ENCODE measurements at places on chromosomes 5 and 9.

- DNase-seq: no peak
Observed at GRCh38 chr9:101481261-101481660, 45.7 kb upstream of the ALDOB start.

DNA sequence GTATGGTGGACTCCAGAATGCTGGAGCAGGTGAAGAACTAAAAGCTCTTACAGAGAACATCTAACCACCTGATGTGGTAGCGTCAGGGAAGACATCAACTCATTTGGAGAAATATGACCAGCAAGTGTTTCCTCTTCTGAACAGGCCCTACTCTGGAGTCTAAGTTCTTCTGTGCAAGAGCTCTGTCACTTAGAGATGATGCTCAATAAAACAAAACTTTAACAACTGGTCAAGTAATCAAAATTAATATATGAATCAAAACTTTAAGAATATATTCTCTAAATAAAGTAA is 85.8 kb downstream of the CYFIP2 start:
- no peak for DNase-seq

- peak; percentile 1 for DNase-seq
Observed at GRCh38 chr9:123175854-123176629, 92.3 kb downstream of the STRBP start.

GRCh38 chr5:68504306-68504705 is 288.8 kb downstream of the PIK3R1 start:
- no peak for DNase-seq

DNA sequence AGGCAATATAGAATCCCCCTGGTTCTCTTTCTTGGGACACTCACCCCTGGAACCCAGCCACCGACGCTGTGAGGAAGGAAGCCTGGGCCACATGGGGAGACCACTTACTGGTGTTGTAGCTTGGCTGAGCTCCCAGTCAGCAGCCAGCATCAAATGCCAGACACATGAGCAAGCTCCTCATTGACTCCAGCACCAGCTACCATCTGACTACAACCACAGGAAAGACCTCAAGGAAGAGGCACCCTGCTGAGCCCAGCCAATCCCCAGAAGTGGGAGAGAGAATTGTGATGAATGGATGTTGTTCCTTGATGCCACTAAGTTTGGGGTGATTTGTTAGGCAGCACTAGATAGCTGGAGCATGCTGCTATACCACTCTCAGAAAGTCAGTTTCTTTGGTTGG is 36.0 kb downstream of the BNIP1 start:
- no peak for DNase-seq

GRCh38 chr9:136640171-136641111 is 22.3 kb upstream of the EGFL7 start:
- no peak for DNase-seq

DNA sequence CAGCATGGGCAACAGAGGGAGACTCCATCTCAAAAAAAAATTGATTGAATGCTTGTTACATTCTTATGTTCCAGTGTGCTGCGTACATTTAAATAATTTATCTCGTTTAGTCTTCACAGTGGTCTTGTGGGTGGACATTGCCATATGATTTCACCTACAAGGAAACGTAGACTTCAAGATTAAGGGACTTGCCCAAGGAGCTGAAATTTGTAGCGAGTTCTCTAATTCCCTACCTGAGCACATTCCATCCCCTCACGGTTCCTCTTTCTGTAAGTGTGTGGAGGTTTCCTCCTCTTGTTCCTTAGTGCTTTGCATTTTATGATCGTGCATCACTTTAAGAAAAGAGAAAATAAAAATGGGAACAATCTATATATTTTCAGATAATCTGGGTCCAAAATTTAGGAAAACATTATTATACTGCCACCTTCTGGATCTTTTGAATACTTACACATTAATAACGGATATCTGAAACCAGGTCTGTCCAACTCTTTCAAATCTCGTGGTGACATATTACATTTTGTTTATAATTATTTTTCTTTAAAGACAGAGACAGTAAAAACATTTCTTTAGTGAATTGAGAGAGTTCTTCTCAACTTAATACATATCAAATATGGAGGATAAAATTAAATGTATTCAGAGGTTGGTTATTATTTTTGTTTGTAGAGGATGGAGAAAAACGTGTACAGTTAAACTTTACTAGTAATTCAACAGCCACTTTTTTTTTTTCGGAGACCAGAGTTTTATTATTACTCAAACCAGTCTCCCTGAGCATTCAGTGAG is 29.9 kb upstream of the C7 start:
- DNase-seq: peak; percentile 21

- no peak for DNase-seq
Observed at GRCh38 chr5:123124859-123125595, 36.0 kb downstream of the PRDM6 start.

GRCh38 chr5:176736931-176737745 is 73.2 kb upstream of the UNC5A start:
- DNase-seq: no peak

DNA sequence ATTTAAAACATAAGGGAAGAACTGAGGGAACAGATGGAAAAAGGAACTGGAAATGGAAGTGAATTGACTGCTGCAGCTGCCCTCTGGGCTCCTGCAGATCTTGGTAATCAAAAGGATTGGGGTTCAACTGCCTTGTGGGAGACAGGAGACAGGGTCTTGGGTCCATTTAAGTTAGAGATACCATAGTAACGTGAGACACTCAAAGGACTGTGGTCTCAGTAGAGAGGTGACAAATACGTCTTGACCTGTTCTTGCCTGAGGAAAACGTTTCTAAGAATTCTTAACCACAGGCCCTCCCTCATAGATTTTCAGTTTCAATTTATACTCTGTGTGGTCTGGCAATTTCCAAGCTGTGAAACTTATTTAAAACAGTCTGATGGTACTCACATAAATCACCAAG is 100.8 kb upstream of the DHFR start:
- DNase-seq: no peak

DNA sequence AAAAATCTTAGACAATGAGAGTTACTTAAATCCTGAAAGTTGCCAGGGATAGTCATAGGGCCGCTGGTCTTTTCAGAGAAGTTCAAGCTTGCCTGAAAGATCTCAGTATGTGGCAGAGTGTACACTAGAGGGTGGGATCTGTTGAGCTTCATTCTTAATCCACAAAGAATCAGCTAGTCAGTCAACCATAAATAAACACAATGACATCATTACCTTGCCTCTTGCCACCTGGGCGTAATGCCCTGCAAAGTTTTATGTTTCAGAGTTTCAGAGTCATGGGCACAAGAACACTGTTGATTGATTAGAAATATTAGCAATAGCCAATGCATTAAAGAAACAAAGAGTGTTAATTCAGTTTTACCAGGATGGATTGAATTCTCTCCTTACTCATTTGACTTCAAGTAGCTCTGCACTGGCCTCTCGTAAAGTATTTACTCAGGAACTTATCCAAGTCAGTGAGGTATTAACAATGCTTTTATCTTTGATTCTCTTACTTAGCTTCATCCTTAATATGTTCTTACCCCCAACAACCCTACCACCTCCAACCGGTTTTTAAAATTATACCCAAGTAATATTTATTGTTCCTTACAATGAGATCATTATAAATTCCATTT is 14.3 kb upstream of the ANXA1 start:
- no peak for DNase-seq

- no peak for DNase-seq
Observed at GRCh38 chr5:157541447-157542118, 34.0 kb downstream of the ADAM19 start.

- no peak for DNase-seq
Observed at GRCh38 chr9:77729177-77729576, 81.1 kb upstream of the GNA14 start.

DNA sequence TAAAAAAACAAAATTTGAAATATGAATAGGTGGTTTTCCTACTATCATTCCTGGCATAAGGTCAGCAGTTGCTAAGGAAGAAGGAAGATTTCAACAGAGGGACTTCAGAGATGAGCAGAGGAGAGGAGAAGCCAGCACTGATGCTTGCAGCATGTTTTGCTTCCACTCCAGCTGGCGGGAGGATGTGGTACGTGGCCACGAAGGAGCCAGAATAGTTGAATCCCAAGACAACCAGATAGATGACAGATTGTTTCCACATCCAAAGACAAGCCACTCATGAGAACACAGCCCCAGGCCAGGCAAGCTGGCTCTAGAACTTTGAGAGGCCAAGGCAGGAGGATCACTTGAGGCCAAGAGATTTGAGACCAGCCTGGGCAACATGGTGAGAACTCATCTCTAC is 15.1 kb downstream of the TIMD4 start:
- DNase-seq: no peak

DNA sequence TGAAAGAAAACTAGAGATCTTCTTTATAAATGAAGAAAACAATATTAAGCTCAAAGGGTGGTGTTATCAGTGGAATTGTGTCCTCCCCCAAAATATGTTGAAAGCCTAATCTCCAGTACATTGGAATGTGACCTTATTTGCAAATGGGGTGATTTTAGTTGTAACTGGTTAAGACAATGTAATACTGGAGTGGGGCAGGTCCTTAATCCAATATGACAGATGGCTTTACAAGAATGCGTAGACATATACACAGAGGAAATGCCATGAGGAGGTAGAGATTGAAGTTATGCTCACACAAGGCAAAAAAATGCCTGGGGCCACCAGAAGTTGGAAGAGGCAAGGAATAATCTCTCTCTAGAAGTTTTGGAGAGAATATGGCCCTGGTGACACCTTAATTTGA is 13.7 kb upstream of the TRIM32 start:
- no peak for DNase-seq

- DNase-seq: no peak
Observed at GRCh38 chr5:83370957-83371356, 100.6 kb upstream of the VCAN start.

- no peak for DNase-seq
Observed at GRCh38 chr5:88671106-88671504, 211.9 kb downstream of the MEF2C start.

GRCh38 chr5:86679529-86679928 is 61.8 kb downstream of the COX7C start:
- DNase-seq: peak; percentile 27

DNA sequence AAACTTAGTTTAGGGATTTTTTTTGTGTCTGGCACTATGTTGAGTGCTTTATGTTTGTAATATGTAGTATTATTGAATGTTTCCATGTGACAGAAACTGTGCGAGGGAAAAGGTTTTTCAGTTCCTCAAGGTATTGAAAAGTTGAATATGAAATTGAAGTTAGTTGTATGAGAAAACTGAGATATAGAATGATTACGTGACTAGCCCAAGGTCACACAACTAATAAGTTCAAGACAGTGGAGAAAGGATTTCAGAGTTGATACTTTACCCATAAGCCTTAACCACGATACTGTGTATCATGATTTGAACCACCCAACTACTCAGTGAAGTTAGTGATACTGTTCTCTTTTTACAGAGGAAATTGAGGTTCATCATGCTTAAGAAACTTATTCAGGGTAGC is 5.7 kb downstream of the NIPBL start:
- no peak for DNase-seq

DNA sequence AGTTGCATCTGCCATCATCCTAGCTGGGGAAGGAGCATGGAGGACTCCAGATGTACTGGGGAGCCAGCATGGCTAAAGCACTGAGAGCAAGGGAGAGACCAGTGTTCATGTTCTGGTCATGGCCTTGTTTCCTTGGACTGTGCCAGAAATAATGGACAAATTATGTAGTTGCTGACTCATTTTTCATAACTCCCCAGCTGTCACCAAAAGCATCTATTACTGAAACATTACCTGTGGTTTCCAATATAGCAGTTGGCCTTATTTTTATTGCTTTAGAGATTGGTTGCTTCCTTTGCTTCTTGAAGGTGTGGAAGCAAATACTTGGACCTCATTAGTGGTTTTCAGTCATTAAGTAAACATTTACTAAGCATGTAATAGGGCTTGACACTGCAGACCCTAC is 11.3 kb downstream of the RALGPS1 start:
- DNase-seq: no peak

DNA sequence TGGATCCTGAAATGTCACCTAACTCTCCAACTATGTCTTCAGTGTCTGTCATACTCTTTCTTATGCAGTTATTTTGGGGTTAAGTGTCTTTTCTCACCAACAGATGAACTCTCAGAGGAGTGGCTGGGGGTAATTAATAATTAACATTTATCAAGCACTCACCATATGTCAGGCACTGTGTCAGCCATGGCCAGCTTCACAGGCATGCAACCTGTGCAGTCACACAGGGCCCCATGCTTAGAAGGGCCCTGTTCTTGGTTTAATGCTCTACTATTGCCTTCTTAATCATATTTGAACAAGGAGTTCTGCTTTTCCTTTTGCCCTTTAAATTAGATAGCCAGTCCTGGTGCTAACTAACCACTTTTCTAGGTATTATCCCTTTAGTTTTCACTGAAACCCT is 3.4 kb upstream of the GRPEL2 start:
- no peak for DNase-seq

DNA sequence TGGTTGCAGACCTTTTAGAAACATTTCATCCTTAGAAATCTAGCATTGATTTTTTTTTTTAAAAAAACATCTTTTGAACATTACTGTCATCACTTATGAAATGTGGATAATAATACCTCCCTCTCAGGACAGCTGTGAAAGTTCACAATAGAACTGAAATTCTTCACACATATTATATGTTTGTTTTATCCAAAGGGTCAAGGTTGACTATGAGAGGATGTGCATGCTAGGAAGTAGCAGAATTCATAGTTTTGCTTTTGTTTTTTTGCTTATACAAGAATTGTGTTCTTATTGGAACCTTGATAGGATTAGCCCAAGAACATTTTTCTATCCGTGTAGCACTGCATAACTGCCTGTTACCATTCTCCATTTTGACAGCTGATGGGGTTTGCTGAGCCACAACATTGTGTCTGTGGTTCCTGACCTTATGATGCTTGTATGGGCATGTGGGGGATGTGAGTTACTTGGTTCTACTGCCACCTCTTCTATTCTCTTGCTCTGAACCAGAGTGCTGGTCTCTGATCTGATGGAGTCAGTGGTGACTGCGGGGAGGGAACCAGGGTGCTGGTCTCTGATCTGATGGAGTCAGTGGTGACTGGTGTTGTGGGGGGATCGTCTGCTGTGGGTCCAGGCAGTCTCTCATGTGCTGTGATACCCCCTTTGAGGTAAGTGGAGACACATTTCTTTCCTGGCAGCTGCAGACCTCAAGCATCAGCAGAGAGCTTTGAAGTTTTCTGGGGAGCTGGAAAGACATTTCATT is 27.1 kb upstream of the ACTBL2 start:
- DNase-seq: no peak

DNA sequence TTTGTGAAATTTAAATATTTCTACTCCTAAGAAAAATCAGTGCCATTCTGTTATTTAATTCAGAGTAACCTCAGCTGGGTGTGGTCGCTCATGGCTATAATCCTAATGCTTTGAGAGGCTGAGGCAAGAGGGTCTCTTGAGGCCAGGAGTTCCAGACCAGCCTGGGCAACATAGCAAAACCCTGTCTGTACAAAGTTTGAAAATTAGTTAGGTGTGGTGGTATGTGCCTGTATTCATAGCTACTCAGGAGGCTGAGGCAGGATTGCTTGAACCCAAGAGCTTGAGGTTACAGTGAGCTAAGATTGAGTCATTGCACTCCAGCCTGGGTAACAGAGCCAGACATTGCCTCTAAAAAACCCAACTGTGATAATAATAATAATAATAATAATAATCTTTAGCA is 44.8 kb upstream of the CNTLN start:
- no peak for DNase-seq

GRCh38 chr5:64188776-64189175 is 23.1 kb downstream of the RNF180 start:
- DNase-seq: no peak
